Stimulated activated CD4-positive, alpha-beta T cell treated with anti-CD3 and anti-CD28 coated beads, Interleukin-15, amount 100 ng/mL, for 1 hour (primary cell): ENCODE measurements at places on chromosomes 3 and 15.

DNA sequence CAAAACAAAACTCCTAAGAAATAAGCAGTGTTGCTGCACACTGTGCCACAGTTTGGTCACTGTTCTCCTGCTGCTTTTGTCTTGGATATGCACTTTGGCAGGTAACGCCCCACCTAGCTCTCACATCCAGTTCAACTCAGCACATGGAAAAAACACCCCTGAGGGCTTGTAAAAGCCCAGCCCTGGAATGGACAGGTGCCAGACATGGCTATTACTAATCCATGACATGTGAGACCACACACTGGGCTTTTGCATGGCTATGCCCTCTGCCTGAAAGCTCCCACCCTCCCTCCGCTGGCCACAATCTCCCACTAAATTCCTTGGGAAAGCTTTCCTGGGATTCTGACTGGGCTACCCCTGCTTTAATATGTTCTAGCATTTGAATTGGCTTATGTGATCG, 24.7 kb upstream of the ZBED2 start:
- no peak for DNase-seq

DNA sequence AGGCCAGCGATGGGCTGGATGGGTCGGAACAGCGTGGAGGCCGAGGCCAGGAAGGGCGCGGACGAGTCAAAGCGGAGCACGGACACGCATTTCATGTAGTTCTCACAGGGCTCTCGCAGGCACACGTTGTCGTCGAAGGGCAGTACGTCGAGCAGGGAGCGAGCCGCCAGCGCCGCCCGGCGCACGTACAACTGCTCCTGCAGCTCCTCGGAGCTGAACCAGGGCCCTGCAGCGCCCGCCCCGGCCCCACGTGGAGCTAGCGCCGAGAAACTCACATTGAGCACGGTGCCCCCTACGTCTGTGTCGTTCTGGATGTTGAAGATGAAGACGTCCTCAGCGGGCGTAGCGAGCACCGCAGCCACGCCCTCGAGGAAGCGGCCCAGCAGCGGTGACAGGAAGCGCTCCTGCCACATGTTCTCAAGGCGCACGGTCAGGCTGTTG, 5.8 kb downstream of the CELSR3 start:
- no peak for DNase-seq

DNA sequence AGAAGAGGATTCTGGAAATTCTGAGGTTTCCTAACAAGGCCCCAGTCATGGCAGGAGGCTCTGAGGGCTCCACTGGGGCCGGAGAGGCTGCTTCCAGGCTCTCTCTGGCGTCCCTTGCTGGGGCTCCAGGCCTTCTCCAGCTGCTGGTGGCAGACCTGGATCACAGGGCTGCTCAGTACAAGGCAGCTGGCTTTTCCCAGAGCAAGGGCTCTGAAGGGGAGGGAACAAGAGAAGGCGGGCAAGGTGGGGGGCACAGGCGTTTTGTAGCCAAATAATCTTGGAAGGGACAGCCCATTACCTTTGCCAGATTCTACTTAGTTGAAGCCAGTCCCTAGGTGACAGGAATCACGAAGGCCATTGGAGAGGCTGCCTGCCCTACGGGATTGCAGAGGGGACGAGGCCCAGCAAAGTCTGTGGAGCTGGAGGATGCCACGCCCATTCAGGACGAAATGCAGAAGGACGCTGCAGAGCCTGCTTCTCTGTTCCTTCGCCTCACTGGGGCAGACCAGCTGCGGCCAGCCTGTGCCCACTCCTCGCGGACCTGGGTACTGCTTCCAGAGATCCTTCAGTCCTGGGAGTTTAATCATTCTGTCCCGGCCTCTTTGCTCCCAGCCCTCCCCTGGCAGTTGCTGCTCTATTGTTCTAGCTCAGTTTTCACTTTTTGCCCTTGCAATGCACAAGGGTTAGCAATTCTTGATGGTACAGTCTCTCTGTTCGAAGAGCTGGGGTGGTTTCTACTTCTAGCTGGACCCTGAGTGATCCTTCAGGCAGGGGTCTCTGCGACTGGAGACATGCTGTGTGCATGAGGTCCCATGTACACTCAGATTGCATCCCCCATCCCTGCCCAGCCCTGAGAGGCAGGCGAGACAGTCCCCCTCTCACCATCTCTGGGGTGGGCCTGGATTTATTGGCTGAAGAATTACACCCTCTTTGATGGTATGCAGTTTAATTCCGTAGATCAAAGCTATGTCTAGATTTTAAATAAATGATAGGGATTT, 149.3 kb upstream of the MEF2A start:
- no peak for DNase-seq

GRCh38 chr15:94080416-94080815, 150.9 kb upstream of the MCTP2 start:
- DNase-seq = no peak

DNA sequence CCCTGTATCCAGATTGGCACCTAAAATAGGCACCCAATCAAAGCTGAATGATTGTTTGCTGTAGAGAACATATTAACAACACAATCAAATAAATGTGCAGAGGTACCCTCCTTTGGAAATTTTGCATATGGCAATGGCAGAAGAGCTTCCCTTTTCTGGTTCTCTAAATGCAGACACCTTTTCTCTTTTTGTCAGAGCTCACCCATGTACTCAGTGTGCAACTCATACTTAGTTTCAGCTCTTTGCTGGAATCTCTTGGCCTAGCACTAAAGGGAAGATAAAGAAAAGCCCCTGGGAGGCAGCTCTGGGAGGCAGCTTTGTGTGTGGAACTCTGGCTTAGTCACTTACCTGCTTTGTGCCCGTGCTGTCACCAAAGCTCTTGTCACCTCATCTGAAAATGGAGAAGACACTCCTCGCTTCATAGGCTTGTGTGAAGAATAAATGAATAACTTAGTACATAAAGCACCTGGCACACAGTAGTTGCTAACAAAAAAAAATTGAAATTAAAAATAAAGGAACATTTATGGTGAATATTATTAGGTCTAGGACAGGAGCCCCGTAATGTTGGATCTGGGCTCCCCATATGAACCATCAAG, 28.8 kb downstream of the ST6GAL1 start:
- DNase-seq = no peak

GRCh38 chr3:119562307-119562961, 3.0 kb upstream of the CD80 start:
- no peak for DNase-seq

- no peak for DNase-seq
Measured at GRCh38 chr3:58009026-58009748, 965 bp downstream of the FLNB start.

DNA sequence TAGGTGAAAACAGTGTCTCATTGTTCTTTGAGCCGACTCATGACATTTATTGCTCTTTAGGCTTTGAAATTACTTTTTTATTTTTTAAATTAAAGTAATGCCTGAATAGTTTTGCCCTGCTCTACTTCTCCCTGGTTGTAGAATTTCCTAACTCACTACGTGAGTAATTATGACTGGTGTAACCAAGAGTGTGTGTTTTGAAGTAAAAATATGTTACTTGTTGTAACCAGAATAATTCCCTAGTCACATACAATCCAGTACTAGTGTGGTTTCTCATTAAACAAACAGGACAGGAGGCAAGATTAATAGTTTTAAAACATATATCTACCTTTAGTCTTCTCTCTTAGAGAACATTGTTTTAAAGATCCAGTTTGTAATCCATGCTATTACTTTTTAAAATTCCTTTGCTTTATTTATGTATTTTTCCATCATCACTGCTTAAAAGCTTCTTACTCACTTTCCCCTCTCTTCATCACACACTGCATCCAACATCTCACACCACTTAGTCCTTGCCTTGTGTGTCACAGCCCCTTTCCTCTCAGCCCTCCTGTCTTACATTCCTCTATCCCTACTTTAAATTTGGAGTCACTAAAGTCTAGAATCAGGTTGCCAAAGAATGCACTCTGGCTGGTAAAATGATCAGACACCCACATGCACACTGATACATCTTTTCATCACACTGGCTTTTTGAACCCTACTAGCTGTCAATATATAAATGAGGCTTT, 219.7 kb downstream of the WNT5A start:
- DNase-seq = no peak

DNA sequence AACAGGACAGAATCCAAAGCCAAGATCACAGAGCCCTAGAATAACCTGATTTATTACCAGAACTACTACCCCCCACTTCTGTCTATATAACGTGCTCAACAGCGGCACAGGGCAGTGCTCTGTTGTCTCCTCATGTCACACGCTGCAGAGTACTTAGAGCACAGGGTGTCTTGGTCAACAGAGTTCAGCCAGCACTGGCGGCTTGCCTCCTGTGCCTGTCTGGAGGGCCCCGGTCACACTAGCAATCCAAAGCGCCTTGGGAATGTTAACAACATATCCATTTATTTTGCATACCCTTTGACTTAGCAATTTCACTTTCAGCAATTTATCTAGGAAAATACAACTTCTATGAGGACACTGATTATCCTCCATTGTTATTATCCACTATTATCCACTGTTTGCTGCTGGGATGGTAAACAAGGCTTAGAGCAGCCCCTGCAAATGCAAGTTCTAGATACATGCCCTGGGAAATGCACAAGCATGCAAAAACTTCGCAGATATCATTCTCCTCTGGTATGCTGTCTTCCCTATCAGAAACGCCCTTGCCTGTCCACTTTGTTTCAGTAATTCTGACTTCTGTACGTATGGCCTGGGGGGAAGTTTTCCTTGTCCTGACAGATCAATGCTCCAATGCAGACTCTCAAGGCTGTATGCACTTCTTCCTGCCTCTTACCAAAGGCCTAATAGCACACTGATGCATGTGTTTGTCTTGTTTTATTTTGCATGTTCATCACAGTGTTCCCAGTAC, 86.2 kb upstream of the OCA2 start:
- no peak for DNase-seq

DNA sequence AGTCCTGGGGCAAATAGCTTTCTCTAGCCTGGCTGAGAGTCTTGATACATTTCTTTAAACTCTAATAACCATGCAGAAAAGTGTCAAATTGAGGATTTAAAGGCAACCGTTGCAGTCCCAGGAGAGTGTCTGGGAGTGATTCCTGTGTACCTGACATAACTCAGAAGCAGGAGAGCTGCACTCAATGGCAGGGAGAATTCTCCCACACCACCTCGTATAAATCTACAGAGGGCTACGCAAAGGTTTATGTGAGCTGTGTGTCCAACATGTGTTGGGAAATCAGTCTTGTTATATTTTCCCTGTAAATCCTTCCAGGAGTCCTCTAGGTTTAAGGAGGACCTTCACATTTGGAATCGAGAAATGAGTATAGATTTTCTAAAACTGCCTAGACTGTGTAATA, 192.6 kb downstream of the WDR72 start:
- DNase-seq = no peak

DNA sequence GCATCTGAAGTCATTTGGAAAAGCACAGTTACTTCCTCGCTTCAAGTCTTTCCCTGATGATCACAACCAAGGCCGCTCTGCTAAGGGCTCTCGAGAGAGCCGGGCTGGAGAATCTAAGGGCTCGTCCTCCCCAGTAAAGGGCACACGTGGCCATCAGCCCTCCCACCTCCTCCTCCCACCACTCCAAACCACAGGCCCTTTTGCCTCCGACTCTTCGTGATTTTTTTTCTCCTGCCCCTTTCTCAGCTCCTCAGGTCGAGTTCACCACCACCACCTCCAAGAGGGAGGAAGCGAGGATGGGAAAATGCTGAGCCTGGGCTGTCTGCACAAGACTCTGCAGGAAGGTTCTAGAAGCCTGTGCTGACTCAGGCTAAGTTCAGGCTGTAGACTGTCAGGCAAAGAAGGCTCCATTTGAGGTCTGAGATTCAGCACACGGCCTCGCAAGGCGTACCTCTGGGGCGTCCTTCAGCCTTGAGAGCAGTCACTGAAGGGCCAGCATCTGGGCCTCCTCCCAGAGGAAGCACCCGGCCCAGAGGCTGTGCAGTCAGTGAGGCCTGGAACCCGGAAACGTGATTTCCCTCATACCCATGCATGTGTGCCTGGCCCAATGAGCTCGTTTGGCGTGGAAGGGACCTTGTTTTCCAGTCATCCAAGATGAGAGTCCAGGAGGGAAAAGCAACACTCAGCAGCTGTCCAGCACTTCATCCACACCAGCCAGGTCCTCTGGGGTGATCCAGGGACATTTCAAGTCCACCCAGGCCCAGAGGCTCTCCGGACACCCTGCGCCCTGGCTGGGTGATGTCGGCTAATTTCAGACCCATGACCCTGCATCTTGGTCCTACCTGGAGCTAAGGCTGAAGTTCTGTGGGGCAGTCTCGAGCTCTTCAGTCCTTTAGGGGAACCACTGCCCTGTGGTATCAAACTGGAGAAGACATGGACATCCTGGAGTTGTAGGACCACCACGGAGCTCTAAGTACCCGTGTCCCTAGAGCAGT, 196.8 kb downstream of the XXYLT1 start:
- no peak for DNase-seq

DNA sequence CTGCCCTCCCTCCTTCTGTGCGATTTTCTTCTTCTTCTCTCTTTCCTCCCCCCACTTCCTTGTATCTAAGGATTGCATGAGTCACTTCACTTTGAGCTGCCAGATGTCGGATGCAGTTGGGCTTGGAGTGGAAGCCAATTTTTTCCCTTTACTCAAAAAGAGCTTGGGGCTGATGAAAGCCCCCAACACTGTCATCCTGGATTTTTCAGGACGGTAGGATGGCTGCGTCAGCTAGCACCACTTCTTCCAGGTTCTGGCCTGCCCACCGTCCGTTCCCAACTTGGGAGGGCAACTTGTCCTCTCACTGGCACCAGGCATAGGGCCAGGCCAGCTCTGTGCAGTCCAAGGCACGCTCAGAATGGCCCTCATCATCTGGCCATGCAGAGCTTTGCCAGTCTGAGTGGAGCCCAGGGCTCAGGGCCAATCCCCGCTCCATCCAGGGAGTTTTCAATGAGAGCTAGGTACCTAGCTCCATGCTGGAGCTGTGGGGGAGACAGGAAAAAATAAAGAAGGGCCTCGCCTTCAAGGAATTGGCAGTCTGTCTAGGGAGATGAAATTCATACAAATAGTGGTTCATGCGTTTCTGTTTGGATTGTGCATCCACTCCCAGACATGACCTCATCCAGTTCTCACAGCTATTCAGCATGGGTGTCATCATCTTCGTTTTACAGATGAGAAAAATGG, 47.7 kb upstream of the INSYN1 start:
- DNase-seq = no peak

DNA sequence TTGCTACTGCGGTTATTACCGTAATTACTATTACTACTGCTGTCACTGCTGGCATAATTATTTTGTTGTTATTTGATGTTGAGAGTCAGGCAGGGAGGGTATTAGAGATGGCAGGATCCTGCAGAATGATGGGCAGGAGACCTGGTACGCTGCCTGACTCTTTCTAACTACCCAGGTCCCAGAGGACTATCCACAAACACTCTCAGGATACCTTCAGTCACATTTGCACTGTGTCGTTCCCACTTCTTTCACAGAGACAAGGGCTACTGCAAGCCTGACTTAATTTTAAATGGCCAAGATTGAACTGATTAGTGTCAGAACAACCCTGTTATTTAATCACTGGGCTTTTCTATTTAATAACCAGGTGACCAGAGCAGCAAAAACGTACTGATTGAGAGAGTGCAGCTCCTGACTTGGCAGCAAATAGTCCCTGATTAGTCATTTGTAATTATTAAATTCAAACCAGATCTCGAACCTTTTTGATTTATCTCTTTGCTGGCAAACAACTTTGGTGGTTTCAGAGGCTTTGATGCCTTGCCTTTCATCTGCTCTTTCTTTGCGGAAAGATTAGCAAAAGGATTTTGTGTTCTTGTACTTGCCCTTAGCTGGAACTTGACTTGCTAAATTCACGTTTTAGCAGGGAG, 88.8 kb upstream of the ARHGEF3 start:
- DNase-seq = no peak

- no peak for DNase-seq
Measured at GRCh38 chr3:193816656-193817311, 223.8 kb downstream of the OPA1 start.

GRCh38 chr15:92400573-92400972, 6.9 kb downstream of the ST8SIA2 start:
- no peak for DNase-seq

GRCh38 chr3:42673082-42673481, 12.3 kb upstream of the KLHL40 start:
- no peak for DNase-seq

GRCh38 chr15:100263721-100264455, 77.9 kb downstream of the ADAMTS17 start:
- no peak for DNase-seq
